AG08396 (cell line): ENCODE measurements at places on chromosomes 1 and 21.

DNA sequence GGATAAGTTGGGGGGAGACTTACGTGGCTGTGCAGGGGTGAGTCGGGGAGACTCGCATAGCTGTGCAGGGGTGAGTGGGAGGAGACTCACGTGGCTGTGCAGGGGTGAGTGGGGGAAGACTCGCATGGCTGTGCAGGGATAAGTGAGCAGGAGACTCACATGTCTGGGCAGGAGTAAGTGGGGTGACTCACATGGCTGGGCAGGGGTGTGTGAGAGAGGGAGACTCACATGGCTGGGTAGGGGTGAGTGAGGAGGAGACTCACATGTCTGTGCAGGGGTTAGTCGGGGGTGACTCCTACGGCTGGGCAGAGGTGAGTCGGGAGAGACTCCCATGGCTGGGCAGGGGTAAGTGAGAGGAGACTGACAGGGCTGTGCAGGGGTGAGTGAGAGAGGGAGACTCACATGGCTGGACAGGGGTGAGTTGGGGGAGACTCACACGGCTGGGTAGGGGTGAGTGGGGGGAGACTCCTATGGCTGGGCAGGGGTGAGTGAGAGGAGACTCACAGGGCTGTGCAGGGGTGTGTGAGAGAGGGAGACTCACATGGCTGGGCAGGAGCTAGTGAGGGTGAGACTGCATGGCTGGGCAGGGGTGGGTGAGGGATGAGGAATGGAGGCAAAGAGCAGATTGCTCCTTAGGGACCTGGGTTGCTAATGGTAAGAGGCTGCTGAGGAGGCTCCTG is 56.0 kb upstream of the ABCG1 start:
- no peak for DNase-seq

GRCh38 chr1:167627865-167628641 is 2.0 kb upstream of the RCSD1 start:
- no peak for DNase-seq

- DNase-seq, result no peak
Measured at GRCh38 chr1:92854101-92854785, 22.4 kb downstream of the RPL5 start.

- no peak for DNase-seq
Measured at GRCh38 chr1:183137782-183138181, 48.3 kb upstream of the LAMC2 start.
